ENCODE measurements at places on chromosomes 6 and 20. TPM values are rescaled to one million over a fixed set of nuclear protein-coding genes. Genes with fewer than 3 reads are reported as not detected.

DNA sequence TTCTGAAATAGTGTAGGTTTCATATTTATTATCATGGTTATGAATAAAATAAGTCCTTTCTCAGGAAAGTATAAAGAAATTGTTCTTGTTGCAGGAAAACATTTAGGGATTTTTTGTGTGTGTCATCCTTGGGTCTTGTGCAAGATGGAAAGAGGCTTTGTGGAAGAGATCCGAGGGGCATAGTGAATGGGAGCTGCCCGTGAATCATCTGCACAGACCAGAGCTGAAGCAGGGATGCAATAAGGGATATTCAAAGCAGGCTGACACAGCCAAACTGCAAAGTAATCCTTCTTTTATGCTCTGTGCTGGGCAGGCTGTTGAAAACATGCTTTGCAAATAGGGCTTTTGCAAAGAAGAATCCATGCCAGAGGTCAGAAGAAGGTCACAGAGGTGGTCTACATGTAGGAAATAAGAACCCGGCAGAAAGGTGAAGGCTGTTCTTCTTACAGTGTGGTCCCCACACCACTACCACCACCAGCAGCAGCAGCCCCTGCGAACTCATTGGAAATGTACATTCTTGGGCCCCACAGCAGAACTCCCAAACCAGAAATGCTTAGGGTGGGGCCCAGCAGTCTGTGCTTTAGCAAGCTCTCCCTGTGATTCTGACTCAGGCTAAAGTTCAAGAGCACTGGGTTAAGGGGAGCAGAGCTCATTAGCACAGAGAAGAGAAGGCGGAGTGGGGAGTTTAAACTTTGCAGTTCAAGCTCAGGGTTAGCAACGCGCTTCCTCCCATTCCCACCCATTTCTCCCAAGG lies 237.6 kb downstream of the QKI start:
- DNase-seq, result no peak

GRCh38 chr6:6681075-6681849 lies 92.7 kb downstream of the LY86 start:
- no peak for DNase-seq

- no peak for DNase-seq
Measured at GRCh38 chr6:11098004-11098403, 4.4 kb downstream of the SMIM13 start.

- no peak for DNase-seq
Measured at GRCh38 chr6:168638468-168639271, 197.7 kb downstream of the SMOC2 start.

DNA sequence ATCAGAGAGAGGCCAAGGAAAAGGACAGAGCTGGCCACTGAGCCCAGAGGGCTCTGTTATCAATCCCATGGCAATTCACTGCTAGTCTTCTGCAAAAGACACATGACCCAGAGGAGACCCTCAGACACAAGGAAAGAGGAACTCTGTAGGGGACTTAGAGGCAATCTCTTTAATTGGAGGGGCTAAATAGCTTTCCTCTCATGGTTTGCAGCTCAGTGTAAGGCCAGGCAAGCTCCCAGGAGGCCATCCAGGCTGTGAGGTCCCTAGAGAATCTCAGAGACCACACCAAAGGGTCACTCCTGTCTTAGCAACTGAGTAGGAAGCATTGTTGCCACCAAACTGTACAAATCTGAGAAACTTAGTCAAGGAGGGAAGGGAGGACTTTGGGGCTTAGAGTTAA lies 10.0 kb upstream of the HLA-DOA start:
- no peak for DNase-seq

GRCh38 chr6:159100395-159101182 lies 55.8 kb upstream of the TAGAP start:
- no peak for DNase-seq

GRCh38 chr6:170456886-170457698 lies 96.0 kb downstream of the PSMB1 start:
- DNase-seq, result no peak

DNA sequence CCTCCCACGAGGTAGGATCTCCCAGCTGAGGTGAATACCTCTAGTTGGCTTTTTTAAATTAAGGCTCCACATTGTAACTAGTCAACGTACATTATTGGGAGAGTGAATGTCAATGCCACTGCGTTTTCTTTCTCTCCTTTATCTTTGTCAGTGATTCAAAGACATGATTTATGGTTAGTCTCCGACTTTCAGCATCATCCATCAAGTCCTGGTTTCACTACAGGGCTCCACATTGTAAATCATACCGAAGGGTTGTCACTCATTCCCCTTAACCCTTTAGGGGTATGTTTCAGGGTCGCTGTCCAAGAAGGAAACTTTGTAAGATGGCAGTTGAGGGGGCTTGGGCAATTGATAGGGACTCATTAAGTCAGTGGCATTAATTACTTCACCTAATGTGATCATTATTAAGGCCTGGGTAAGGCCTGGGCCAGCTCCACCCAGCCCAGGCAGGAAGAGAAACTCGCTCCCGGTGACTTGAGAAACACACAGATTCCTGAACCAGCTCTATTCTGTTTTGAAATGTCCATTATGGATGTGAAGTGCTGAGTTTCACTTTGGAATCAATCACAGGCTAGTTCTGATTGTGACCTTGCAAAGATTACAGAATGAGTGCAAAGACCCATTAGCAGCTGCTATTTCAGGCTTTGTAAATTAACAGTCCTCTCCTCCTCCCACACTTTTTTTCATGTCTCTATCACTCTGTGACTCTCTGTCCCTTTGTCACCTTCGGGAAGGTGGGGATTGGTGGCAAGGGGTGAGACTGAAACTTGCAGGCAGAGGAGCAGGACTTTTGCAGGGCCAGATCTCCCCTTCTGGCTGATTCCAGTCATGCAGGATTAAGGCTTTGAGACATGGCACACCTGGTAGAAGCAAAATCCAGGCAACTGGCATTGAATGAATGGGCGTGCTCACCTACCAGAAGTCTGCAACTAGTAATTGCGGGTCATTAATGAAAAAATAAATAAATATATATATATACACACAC lies 222.4 kb downstream of the TSHZ2 start:
- DNase-seq, result no peak

DNA sequence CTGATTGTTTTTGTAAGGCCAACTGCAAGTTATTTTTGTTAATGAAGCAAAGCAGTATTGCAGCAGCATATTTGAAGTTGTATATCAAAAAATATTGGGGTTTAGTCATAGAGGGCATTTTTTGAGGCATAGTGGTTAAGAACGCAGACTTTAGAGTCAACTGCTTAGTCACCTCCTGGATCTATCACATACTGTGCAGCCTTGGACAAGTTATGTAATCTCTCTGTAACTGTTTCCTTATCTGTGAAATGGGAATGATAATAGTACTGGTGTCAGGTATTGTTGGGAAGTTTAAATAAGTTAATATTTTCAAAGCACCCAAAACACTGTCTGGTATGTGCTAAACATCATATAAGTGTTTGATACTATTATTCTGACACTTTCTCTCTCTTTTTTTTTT lies 27.2 kb upstream of the EFHC1 start:
- no peak for DNase-seq

DNA sequence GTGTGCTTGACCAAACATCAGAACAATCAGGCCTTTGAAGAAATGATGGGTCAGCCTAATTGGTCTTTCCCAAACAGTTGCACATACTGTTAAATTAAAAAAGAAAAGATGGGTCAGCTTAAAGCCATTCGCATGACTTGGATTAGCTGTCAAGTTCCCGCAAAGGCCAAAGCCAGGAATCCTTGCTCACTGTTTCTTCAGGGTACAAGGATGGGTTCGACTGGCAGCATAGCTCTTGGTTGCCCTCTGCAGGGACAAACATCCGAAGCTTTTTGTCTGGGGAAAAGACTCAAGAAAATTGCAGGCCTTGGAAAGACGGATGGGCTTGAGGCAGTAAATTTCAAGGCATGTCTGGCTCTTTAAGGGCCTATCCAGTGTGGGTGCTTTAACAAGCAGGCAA lies 168.0 kb downstream of the HDGFL1 start:
- no peak for DNase-seq

DNA sequence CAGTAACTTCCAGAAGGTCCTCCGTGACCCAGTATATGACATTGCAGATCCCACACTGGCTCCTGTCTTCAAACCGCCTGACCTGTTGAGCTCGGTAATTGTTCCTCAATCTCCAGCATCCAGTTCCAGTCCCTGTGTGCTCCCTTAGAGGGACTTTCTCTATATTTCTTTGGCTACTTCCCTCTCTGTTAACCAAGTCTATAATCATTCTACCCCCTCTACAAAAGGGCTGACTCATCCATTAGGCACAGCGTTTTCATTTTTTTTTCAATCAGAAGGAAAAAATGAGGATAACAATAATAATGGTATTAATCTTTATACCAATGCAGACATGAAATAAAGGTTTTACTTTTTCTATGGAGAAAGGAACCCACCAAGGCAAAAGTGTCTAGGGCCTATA lies 69.3 kb downstream of the FAM229B start:
- no peak for DNase-seq

DNA sequence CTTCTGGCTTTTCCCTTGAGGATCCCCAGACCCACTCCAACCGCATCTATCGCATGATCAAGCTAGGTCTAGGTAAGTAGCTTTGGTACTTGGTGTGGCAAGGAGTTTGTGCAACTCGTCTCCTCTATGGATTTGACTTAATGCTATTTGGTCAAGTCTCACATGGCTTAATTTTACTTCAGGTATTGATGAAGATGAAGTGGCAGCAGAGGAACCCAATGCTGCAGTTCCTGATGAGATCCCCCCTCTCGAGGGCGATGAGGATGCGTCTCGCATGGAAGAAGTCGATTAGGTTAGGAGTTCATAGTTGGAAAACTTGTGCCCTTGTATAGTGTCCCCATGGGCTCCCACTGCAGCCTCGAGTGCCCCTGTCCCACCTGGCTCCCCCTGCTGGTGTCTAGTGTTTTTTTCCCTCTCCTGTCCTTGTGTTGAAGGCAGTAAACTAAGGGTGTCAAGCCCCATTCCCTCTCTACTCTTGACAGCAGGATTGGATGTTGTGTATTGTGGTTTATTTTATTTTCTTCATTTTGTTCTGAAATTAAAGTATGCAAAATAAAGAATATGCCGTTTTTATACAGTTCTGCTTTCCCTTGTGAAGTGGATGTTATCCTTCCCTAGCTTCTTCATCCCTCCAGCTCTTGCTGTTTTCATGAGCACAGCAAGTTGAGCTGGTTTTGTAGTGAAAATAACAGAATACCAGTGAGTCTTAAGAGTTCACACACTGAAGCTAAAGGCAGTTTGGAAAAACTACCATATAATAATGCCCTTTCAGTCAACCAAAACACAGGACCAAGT lies 3.8 kb downstream of the SLC35B2 start:
- no peak for DNase-seq

- no peak for DNase-seq
Measured at GRCh38 chr6:53813096-53813495, 18.3 kb downstream of the LRRC1 start.

DNA sequence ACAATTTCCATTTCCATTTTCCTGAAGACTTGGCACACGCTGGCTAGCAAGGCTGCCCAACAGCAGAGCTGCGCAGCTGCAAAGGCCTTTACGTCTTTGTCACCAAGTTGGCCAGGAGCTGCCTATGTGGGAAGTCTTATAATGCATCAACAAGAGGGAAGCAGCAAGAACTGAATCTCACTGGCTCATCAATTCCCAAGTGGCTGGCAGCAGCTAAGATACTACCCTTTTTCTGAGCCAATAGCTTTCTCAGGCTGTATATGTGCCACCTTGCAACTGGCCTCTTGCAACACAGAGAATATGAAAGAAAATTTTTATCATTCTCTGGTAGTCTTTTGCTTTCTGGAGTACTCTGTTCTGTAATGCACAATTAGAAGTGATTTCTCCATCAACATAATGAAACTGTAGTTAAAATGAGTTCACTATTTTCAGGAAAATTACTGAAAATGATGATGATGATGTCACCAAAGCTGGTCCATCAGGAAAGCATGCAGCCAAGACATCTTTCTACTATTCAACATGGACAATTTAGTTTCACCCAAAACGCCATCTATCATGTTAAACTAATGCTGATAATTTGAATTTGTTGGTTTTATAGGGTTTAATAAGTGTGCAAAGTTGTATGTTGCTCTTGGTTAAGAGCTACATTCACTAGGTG lies 97.3 kb upstream of the FOXA2 start:
- DNase-seq, result no peak

- no peak for DNase-seq
Measured at GRCh38 chr6:84740385-84740784, 24.0 kb downstream of the TBX18 start.

GRCh38 chr6:134374491-134375219 lies 56.7 kb upstream of the SGK1 start:
- no peak for DNase-seq

GRCh38 chr6:75880305-75880704 lies 131.3 kb downstream of the MYO6 start:
- no peak for DNase-seq

GRCh38 chr6:99282479-99283062 lies 66.9 kb downstream of the FAXC start:
- no peak for DNase-seq

- no peak for DNase-seq
Measured at GRCh38 chr6:42404484-42404883, 47.2 kb downstream of the TRERF1 start.

DNA sequence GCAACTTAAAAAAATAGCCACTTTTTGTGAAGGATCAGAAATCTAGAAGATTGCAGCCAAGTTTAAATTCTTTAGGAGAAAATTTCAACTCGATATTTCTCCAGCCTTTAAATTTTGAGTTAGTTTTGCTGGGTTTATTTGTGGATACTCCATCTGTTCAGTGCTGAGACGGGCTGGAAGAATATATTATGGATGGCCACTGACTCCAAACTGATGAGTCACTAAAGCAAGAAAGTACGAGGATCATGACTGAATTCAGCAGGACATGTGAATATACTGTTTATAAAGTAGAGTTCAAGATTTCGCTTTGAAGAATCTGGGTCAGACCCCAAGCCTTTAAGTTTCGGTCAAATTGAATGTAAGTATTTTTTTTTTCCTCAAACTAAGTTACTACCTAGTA lies 199.5 kb downstream of the ADGRB3 start:
- DNase-seq, result no peak

DNA sequence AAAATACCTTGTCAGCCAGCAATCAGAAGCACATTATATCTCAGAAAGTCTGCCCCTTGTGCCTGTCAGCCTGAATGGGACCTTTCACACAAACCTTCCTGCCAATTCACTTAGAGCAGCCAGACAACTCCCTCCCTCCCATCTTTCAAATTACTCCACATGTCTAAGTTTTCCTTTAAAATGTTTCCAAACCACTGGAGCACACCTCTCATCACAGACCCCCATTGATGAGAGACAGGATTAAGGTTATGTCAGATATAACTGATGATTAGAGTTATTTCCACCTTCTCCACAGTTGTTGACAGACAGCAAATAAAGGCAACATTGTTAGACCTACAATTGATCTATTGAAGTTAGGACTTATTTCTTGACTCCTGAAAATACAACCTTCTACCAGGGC lies 408.4 kb downstream of the PLCB1 start:
- no peak for DNase-seq

- no peak for DNase-seq
Measured at GRCh38 chr6:6631534-6632276, 43.2 kb downstream of the LY86 start.

The DPPA5 gene
- not detected for polyA plus RNA-seq

The ZNF341 gene
- polyA plus RNA-seq, result 2.8 TPM

The RPS21 gene
- polyA plus RNA-seq, result 1,316 TPM

The SLX4IP gene
- polyA plus RNA-seq, result 4.3 TPM

The SAPCD1 gene
- 3.0 TPM for polyA plus RNA-seq

The MPIG6B gene
- polyA plus RNA-seq, result 1.2 TPM

The CLIC5 gene
- polyA plus RNA-seq, result 17.6 TPM

The BHLHE23 gene
- polyA plus RNA-seq, result not detected

The MAS1 gene
- polyA plus RNA-seq, result 0.18 TPM

The PCK1 gene
- 0.24 TPM for polyA plus RNA-seq
